ENCODE measurements at places on chromosomes 13 and 19. TPM values are rescaled to one million over a fixed set of nuclear protein-coding genes. Genes with fewer than 3 reads are reported as not detected.
A peak's percentile ranks its signal among the peaks of the same experiment; 100 is the strongest.

- H3K27ac ChIP-seq = no peak overlapping the region
- H3K4me1 ChIP-seq = peaks cover 10% of the 10 kb centered on the region
- H3K27me3 ChIP-seq = no peaks in the 10 kb centered on the region
- DNase-seq = no peak
Measured at GRCh38 chr13:79846386-79846785, 365.4 kb downstream of the NDFIP2 start.

GRCh38 chr13:26932465-26932864 lies 171.9 kb upstream of the GPR12 start:
- H3K27me3 ChIP-seq = peaks cover 4% of the 10 kb centered on the region
- no peaks in the 10 kb centered on the region for H3K36me3 ChIP-seq
- H3K4me3 ChIP-seq = no peak overlapping the region
- H3K27ac ChIP-seq = no peak overlapping the region

DNA sequence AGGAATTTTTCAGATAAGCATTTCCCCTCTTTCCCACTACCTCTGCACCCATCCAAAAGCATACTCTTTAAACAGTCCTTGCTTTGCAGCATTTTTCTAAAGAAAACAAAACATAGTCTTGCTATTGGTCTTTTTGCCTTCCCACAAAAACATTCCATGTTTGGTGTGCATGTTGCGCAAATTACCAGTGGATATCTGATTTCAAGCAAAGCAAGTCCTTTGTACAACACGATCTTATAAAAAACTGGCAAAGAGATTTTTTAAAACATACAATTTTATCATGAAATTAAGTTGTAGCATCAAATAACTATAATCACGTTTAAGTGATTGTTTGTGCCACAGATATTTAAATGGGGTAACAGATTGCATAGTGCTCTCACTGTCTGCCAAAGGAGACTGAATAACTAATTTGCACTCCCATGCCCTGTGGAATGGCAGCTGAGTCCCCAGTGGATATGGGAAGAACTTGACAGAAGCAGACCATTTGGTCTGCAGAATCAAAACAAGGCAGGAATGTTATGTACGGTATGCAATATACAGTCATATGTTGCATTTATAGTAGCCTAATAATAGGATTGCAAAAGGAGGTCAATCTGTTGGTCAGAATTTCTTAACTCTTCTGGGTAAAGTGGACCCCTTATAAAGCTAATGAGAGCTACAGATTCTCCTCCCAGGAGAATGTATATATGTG lies 285.7 kb downstream of the TBC1D4 start:
- H3K4me1 ChIP-seq = peaks cover 17% of the 10 kb centered on the region
- no peak overlapping the region for H3K4me3 ChIP-seq
- H3K27me3 ChIP-seq = no peaks in the 10 kb centered on the region
- H3K36me3 ChIP-seq = no peaks in the 10 kb centered on the region

DNA sequence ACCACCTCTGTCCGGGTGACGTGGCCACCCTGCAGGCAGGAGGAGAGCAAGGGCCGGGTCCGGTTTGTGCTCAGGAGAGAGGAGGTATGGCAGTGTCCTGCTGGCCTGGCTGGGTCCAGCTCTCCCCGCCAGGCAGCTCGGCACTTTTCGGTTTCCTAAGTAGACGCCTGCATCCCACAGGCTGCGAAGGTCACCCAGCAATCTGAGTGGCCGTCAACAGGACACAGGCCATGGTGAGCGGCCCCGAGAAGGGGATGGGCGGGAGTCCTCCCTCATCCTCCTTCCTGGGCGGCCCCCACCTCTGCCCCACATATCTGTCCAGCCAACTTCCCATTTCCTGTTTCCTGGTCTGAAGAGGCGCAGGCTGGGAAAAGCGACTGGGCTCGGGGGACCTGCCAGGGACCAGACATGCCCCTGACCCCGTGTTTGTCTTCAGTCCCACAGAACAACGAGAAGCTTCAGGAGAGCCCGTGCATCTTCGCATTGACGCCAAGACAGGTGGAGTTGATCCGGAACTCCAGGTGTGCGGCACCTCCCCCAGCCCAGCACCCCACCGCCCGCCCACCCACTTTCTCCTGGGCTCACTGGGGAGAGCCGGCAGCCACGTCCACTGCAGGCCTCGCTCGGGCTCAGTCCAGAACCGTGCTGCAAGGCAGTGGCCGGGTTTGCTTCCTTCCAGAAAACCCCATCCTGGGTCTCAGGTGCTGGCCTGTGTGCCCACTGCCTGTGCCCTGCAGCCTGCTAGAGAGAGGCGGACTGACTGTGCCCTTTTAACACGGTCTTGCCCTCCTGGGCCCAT lies 16.3 kb downstream of the PIAS4 start:
- peaks cover 5% of the 10 kb centered on the region for H3K36me3 ChIP-seq
- H3K27ac ChIP-seq = no peak overlapping the region
- H3K27me3 ChIP-seq = no peaks in the 10 kb centered on the region
- no peak for DNase-seq
- H3K4me3 ChIP-seq = no peak overlapping the region

DNA sequence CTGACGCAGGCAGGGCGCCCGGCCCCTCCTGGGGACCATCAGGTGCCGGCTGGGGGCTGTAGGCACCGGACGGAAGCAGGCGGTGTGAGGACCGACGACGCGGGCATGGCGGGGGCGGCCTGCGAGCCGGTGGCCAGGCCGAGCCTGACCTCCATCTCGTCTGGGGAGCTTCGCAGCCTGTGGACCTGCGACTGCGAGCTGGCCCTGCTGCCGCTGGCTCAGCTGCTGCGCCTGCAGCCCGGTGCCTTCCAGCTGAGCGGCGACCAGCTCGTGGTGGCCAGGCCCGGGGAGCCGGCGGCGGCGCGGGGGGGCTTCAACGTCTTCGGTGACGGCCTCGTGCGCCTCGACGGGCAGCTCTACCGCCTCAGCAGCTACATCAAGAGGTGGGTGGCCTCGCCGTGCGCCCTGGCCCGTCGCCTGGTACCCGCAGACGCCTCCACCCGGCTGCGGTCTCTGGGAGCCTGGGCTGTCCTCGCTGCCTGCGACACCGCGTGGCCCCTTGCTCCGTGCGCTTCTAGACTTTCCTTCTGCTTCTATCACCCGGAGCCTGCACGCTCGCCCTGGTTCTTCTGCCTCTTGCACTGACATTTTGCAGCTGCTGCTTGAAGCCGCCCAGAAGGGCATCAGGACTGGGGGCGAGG lies 460 bp downstream of the MEDAG start:
- peak overlapping the region; percentile 26 for H3K4me3 ChIP-seq
- H3K36me3 ChIP-seq = no peaks in the 10 kb centered on the region
- no peaks in the 10 kb centered on the region for H3K4me1 ChIP-seq
- peaks cover 65% of the 10 kb centered on the region for H3K27me3 ChIP-seq

KEAP1 gene
- 73.6 TPM for total RNA-seq

DNA sequence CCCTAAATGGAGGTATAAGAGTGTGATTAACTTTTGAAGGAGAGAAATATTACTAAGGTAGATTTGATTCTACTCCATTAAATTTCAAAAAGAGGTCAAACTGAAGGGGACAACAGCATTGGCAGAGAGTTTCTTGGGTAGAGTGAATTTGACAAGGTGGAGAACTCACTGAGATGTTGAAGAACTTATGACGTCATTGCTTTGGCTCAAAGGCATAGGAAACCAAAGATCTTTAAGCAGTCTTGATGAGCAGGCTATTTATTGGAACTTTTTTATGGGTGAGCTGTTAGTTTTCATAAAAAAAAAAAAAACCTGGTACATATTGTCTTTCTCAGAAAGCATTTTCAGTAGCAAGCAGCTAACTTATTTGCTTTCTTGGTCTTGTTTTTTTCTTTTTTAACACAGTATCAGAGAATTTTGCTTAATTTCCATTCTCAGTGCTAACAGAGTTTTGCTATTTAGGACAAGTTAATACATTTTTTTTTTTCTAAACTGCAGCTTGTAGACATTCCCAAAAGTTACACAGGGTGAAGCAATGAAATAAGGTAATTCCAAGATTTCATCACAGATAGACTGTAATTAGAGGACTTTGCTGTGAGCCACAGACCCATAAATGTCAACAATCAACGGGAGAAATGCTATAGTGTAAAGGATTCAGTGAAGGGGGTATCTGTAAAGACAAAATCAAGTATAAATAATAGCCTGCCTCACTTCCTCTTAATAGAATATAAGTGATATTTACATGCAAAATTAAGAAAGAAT lies 412.2 kb upstream of the KLHL1 start:
- H3K4me3 ChIP-seq = no peak overlapping the region
- no peak overlapping the region for H3K27ac ChIP-seq
- no peaks in the 10 kb centered on the region for H3K36me3 ChIP-seq
- no peaks in the 10 kb centered on the region for H3K27me3 ChIP-seq
- no peaks in the 10 kb centered on the region for H3K4me1 ChIP-seq

DNA sequence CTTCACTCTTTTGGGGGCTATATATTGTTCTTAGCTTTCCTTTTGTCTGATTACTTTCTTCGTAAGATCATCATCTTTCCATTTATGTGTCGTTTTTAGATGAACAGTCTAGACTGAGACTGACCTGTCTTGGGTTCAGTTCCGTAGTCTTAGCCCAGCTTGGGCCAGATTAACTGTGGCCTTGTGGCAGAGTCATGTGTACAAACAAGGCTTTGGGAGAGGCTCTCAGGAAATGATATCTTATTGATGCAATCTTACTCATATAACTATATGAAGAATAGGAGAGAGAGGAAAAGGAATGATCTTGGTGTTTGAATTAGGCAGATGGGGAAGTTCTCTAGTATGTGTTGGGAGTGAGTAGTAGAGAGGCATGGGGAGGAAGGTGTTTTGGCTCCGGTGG lies 6.8 kb upstream of the ERCC5 start:
- H3K4me1 ChIP-seq = no peaks in the 10 kb centered on the region
- no peak for DNase-seq
- H3K36me3 ChIP-seq = peaks cover 5% of the 10 kb centered on the region
- no peak overlapping the region for H3K27ac ChIP-seq

NR1H2 gene
- total RNA-seq = 60.1 TPM

GRCh38 chr13:52615812-52616211 lies 26.4 kb upstream of the HNRNPA1L2 start:
- peaks cover 22% of the 10 kb centered on the region for H3K27me3 ChIP-seq
- H3K4me1 ChIP-seq = peaks cover 7% of the 10 kb centered on the region
- H3K27ac ChIP-seq = no peak overlapping the region
- no peaks in the 10 kb centered on the region for H3K36me3 ChIP-seq
- no peak for DNase-seq
- no peak overlapping the region for H3K4me3 ChIP-seq

Data from cardiac muscle cell (in vitro differentiated cells and primary cell).